ENCODE measurements at places on chromosomes 13 and 19.

DNA sequence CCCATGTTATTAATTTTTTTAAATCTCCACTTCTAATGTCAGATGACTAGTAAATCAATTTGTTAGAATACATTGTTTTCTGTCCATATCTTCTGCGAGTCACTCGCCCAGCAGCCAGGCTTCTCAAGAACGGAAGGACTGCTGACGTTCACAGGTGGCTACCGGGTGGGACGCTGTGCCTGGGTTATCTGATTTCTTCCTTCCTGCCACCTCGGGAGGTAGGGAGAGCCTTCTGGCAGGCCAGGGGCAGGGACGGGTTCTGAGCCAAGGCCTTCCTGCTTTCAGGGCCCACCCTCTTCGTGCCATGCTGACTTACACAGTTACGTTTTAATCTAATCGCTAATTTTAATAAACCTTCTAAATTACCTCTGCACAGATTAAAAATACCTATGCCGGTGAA, 7.9 kb upstream of the C1QTNF9 start:
- DNase-seq = no peak

GRCh38 chr13:55432814-55433213, 1707.9 kb upstream of the PRR20A start:
- no peak for DNase-seq

- peak; percentile 12 for DNase-seq
Measured at GRCh38 chr19:51448411-51449016, 9.7 kb downstream of the SIGLEC8 start.

GRCh38 chr19:6667114-6667627, 2.8 kb downstream of the TNFSF14 start:
- DNase-seq = no peak

GRCh38 chr13:25692099-25692498, 320.3 kb downstream of the ATP8A2 start:
- DNase-seq = no peak

GRCh38 chr13:20824762-20825476, 51.2 kb upstream of the EEF1AKMT1 start:
- DNase-seq = no peak

DNA sequence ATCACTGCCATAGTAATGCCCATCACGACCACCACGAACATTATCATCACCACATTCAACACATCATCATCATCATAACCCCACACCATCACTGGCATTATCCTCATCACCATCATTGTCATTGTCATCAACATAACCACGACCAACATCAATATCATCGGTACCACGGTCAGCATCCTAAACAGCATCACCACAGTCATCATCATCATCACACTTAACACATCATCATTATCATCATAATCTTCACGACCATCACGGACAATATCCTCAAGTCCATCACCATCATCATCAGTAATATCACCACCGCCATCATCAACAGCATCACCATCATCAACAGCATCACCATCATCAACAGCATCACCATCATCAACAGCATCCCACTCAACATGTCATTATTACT, 70.3 kb downstream of the MBD3L1 start:
- no peak for DNase-seq

GRCh38 chr13:40652588-40652940, 13.9 kb downstream of the FOXO1 start:
- peak; percentile 82 for DNase-seq

- DNase-seq = peak; percentile 41
Measured at GRCh38 chr19:9793071-9793591, 24.6 kb upstream of the ZNF846 start.

DNA sequence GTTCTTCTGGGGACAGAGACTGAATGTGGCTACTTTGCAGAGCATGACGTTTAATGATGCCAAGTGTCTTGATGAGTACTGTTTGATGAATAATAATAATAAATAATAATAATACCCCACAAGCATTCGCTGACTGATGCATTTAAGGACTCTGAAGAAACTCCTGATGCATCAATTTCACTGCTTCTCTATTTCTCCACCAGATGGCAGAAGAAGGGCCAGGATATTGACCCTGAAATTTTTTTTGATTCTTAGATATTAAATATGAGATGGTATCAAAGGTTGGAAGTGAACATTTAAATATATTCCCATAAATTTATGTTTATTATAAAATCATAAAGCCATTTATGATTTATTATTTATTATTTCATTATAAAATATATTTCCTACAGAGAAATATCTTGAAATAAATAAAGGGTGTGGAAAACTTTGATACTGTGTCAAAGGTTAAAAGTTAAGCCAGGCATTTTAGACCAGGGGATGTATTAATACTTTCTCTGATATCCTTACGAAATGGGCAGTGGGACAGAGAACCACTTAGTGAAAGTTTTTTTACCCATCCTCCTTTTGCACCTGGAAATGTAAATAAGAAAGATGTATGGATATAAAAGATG, 170.9 kb downstream of the LACC1 start:
- peak; percentile 31 for DNase-seq

DNA sequence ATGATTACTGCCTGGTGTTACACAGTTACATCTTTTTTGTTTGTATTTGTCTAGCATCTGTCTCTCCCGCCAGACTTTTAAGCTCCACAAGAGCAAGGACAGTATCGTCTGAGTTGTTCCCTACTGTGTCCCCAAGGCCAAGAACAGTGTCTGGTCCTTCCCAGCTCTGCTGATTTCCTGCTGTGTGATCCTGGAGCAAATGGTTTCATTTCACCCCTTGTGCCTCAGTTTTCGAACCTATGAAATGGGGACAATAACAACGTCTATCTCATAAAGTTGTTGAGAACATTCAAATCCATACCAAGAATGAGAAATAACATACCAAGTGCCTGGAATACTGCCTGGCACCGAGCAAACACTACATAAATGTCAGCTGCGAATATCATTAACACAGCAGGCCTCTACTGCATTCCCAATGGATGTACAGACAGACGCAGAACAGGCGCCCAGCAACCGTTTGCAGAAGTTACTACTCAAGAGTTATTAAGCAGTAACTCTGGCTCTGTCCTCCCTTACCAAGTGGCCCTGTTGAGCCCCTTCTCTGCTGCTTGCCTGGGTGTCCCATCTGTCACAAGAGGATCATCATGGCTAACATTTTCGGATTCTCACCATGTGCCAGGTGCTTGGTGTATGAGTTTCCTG, 11.4 kb downstream of the XRCC1 start:
- no peak for DNase-seq

Data from GM12865 (cell line).